ENCODE measurements at places on chromosomes 13 and 19. TPM values are rescaled to one million over a fixed set of nuclear protein-coding genes. Genes with fewer than 3 reads are reported as not detected.

Gene PPP1R37
- 18.3 TPM for total RNA-seq

Gene ZNF44
- total RNA-seq = 6.6 TPM

Gene PABPC3
- 0.29 TPM for total RNA-seq

Gene MIER2
- total RNA-seq = 22.8 TPM

Gene OLFM4
- not detected for total RNA-seq

Gene PTPRH
- not detected for total RNA-seq

Gene WDR87
- total RNA-seq = not detected

Gene MYO16
- not detected for total RNA-seq

Gene RGL3
- not detected for total RNA-seq

Gene ZNF726
- 15.7 TPM for total RNA-seq

Gene PALM3
- not detected for total RNA-seq

Gene FCER2
- 0.56 TPM for total RNA-seq

Gene NCCRP1
- total RNA-seq = not detected

Gene ATP4A
- not detected for total RNA-seq

Gene RNF17
- 0.61 TPM for total RNA-seq

Gene RAB3A
- 8.9 TPM for total RNA-seq

All from activated naive CD4-positive, alpha-beta T cell treated with anti-CD3 and anti-CD28 coated beads, Interleukin-2, amount 50 U/mL, for 72 hours (primary cell).